ENCODE measurements at places on chromosomes 7 and 10.

- no peak for DNase-seq
These were observed 544.2 kb downstream of the KIF20B start for GRCh38 chr10:90245623-90246022.

DNA sequence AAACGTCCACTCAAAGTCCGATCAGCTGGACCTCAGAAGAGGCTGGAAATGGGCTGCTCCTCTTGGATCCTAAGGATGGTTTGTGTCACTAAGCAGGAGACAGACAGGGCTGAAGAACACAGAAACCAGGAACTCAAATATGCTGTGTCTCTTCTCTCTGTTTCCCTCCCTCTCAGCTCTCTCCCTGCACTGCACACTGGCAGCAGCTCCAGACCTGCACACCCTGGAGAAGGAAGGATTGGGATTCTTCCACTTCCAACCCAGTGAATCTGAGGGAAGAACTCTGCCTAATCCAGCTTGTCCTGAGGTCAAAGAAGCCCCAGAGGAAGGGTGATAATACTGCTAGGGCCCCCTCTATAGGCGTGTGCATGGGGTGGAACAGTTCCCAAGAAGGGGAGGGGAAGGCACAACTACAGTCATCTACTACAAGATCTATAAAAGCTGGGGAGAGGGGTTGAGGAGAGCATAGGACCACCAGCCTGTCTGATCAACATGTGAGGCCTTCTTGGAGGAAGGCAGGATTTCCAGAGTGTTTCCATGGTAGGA is 22.7 kb upstream of the ZCCHC24 start:
- no peak for DNase-seq

- DNase-seq = no peak
These were observed 256.2 kb downstream of the SKIDA1 start for GRCh38 chr10:21269289-21269688.

DNA sequence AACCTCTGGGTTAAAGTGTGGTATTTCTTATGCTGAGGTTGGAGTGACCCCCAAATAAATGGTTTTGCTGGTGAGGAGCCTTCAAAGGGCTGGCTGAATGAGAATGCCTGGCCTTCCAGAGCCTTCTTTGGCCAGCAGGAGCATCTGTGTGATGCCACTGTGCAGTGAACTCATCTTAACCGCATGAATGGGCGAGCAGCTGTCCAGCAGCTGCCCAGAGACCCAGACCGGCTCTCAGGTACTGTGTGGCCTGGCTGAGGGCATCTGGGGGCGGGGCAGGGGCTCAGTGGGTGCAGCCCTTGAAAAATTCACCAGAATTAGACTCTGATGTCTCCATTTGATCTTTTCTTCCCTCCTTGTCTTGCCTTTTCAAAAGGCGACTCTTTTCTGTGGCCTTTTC is 59.0 kb downstream of the SYPL1 start:
- no peak for DNase-seq

GRCh38 chr10:122018951-122019413 is 30.0 kb downstream of the TACC2 start:
- no peak for DNase-seq

DNA sequence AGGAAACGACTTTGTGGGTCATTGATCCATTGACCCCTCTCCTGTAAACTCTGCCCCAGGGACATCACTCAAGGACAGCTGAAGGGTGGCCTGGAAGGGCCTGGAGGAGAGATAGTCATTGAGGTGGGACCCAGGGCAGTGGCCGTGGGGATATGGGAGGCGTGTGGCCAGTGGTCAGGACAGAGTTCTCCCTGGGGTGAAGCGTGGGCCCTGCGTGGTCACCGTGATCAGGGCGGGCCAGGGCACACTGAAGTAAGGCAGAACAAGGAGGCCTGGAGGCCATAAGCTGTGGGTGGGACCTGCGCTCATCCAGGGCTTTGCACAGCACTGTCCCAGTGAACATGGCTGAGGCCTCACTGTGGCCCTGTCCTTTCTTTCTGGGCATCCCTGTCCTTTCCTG is 177.9 kb downstream of the ZNF248 start:
- no peak for DNase-seq

DNA sequence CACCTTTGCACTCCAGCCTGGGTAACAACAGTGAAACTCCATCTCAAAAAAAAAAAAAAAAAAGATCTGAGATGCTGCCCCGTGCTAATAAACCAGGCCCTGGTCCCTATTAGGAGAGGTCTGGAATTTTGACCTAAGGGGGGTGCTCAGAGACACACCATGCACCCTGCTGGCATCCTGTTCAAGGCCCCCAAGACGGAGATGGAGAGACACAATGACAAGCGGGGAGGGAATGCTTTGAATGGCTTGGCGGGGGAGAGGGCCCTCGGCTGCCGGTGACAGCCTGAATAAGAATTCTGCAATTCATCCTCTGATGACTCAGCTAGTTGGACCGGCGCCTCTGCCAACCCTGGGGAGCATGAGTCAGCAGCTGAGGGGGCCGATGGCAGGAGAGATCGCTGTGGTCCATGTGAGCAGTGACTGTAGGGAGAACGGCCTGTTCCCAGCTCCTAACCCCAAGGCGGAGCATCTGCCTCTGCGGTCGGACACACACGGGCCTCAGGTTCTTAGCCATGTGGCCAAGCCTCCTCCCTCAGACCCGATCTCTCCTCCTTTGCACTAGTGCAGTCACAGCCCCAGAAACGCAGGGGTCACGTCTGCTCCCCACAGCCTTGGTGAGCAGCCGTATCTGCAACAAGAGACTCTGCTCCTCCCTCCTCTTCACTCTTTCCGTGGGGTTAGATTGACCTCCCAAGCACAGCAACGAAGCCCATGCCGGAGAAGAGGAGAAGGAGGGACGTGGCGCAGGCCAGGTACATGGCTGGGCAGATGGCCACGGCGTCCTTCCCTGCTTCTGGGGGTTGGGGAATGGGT is 14.9 kb downstream of the TRIM56 start:
- no peak for DNase-seq

GRCh38 chr7:8176370-8177081 is 85.4 kb downstream of the ICA1 start:
- peak; percentile 85 for DNase-seq

DNA sequence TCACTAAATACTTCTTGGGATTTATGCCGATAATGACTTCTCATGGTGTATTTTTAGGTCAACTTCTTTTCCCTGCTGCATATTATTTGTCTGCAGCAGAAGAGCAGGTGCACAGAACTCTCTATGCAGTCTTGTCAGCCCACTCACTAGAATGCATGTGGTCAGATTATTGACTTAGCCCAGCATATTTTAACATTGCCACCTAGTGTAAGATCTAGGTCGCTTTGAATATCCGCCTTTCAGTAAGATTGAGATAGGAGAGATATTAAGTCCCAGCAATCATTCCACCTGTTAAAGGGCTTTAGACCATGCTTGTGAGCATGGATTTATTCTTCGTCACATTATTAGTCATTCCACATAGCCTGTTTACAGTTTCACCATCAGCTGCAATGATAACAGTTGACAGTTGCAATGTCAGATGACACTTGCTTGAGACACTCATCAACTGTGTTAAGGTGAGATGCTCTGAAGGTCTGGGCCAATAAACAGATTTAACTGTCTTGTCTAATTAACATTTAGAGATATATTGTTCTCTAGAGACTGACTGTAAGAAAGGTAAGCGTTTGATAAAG is 491.7 kb downstream of the ARL4A start:
- no peak for DNase-seq

DNA sequence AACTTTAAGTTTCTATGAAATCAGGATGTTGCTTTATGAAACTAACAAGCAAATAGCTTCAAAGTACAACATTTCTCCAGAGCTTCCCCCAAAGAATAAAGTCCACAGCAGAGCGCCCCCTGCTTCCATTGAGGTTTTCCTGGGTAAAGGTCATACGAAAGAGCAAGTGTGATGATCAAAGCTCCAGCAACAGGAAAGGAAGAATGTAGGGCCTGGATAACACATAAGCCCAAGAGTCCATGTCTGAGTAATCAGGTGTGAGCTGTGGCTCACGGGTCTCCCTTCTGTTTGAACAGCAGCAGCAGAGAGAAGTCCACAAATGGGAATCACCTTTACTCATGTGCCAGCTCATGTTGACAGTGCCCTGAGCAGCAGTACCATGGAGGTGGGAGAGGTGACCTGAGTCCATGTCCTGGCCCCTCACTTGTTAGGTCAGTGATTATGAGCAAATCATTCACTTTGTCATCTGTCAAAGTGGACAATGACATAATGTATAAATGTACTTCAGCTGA is 50.5 kb downstream of the MRPL32 start:
- no peak for DNase-seq

GRCh38 chr10:133009218-133009950 is 67.0 kb upstream of the CFAP46 start:
- no peak for DNase-seq

DNA sequence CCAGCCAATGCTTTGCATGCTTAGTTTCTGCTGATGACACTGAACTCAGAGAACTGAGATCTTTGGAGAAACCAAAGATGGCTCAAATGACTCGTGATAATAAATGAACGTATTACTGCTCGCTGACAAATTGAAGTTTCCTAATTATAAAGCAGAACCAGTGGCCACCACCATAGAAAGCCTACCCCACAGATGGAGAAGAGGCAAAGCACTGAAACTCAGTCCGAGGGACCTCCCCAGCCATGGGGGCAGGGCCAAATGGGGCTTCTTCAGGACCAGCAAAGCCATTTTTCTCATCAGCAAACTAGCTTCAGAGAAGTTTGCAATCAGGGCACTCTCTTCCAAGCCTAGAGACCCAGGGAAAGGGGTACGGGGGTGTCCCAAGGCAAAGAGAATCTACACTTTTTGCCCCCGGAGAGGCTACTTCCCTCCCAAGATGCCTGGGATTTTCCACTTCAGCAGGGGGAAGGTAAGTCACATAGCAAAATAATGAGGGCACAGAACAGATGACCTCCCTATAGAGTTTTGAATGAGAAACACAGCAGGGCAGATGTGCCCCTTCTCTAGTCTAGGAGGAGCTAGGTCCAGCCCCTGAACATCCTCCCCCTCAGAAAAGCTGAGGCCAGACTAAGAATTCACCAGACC is 4.3 kb upstream of the IL6 start:
- DNase-seq = no peak

GRCh38 chr7:22668971-22669401 is 58.0 kb upstream of the IL6 start:
- DNase-seq = no peak

DNA sequence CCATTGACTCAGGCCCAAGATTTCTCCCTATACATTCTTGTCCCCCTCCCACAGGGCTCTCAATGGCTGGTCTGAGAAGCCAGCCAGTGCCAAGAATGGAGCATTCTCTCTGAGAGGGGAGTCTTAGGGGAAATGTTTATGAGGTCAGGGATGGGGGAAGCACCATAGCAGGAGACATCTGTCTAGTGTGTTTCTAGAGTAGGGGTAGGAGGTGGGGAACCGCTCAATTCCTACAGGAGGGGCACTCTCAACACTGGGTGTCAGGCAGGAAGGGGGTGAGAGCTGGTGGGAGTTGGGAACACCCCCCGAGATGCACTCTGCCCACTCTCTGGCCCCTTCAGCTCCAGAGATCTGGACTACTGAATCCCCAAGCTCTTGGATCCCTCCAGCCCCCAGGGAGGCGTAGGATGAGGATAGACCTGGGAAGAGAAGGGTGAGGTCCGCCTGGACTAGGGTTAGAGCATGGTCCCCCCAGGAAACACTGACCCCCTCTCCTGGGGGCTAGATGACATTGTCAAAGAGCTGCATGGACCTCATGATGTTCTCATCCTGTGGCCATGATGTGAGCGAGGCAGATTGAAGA is 8.7 kb upstream of the OGA start:
- no peak for DNase-seq

- no peak for DNase-seq
These were observed 85.2 kb upstream of the DNAAF5 start for GRCh38 chr7:641269-641671.

DNA sequence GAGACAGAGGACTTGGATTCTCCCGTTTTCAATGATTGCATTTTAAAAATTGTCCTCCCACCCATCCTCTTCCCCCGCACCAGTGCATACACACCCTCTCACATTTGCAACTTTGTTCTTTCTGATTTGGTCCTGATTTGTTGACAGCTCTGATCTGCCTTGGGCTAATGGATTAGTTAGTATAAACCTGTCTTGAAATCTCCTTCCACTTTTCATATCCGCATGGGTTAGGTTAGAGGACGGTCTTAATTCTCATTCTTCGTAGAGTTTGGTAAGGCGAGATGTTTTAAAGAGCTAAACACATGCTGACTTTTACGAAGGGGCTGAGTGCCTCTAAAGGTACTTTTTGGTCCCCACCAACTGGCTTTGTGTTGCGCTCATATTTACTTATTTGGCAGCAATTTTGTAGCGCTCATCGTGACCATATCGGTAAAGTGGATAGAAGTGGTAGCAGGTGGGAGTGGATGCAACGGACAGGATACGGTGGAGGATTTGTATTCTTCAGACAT is 1.1 kb downstream of the AHR start:
- DNase-seq = no peak

All from GM12864 (cell line).